ENCODE measurements at places on chromosomes 3 and 15.

GRCh38 chr15:31149088-31149505, 47.6 kb upstream of the TRPM1 start:
- no peak for DNase-seq

- DNase-seq = no peak
These were observed 287.0 kb upstream of the LYSMD4 start for GRCh38 chr15:100020189-100020588.

DNA sequence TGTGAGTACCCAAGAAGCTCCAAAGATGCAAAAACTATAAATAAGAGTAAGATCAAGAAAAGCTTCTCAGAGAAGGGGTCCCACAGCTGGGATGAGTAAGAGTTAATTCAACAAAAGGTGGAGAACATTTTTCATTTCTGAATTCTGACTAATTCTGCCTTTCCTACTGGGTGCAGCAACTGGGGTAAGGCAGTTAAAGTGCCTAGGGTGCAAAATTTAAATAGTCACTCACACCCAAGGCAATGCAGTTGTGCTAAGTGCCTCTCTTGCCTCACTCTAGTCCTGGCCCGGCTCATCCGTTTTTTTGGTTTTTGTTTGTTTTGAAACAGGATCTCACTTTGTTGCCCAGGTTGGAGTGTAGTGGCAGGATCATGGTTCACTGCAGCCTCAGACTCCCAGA, 240.2 kb downstream of the TP63 start:
- no peak for DNase-seq

- DNase-seq = no peak
These were observed 583.5 kb downstream of the ROBO1 start for GRCh38 chr3:79184251-79184650.

GRCh38 chr3:128794770-128795649, 69.0 kb downstream of the RAB7A start:
- DNase-seq = peak; percentile 35

GRCh38 chr15:25532269-25533140, 93.7 kb upstream of the UBE3A start:
- DNase-seq = no peak

DNA sequence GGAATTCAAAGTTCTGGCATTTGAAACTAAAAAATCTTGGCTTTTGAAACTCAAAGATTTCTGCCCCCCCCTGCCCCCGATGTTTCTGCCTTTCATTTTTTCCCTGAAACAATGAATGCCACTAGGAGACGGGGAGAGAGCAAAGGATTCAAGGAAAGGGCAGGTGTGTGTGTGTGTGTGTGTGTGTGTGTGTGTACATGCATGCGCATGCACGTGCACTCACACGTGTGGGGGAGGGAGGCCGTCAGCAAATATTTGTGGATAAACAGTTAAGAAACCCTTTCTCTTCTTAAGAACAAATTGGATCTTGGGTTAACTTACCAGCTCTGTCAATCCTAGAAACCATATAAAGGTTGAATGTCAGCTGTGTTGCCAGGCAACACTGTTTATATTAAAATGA, 29.2 kb upstream of the CCDC174 start:
- DNase-seq = no peak

DNA sequence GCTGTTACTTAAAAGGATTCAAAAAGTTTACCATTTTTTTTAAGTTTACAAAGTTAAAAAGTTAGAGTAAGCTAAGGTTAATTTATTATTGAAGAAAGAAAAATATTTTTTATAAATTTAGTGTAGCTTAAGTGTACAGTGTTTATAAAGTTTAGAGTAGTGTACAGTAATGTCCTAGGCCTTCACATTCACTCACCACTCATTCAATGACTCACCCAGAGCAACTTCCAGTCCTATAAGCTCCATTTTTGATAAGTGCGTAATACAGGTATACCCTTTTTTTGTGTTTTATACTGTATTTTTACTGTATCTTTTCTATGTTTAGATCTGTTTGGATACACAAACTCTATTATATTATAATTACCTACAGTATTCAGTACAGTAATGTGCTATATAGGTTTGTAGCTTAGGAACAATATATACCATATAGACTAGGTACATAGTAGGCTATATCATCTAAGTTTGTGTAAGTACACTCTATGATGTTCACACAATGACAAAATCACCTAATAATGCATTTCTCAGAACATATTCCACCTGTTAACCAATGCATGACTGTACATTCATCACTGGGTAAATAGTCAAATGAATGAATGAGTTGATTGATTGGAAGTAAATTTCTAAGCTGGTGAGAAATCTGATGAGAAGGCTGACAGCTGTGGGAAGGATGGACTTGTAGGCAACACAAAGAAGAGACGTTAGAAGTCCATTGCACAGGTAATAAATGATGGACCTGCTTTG, 95.2 kb upstream of the CDIN1 start:
- DNase-seq = no peak

DNA sequence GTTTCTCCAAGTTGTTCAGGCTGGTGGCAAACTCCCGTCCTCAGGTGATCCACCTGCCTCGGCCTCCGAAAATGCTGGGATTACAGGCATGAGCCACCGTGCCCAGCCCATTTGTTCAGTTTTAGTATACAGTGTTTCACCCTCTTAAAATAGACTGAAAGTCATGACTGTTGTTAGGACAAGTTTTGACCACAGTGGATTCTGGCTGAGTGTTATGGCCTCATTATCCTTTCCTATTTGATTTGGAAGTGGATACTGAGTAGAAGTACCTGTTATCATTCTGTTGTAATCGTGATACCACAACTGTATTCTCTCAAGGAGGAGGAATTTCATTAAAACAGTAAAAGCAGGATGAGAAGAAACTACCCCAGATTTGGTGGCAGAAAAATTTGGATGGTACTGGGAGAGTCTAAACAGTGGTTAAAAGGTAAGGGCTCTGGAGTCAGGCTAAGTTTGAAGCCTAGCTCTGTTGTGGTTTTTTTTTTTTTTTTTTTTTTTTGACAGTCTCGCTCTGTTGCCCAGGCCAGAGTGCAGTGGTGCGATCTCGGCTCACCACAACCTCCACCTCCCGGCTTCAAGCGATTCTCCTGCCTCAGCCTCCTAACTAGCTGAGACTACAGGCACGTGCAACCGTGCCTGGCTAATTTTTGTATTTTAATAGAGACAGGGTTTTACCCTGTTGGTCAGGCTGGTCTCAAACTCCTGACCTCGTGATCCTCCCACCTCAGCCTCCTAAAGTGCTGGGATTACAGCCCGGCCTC, 2.6 kb downstream of the MAP2K1 start:
- DNase-seq = no peak

- DNase-seq = no peak
These were observed 71.3 kb downstream of the MBNL1 start for GRCh38 chr3:152339881-152340505.

DNA sequence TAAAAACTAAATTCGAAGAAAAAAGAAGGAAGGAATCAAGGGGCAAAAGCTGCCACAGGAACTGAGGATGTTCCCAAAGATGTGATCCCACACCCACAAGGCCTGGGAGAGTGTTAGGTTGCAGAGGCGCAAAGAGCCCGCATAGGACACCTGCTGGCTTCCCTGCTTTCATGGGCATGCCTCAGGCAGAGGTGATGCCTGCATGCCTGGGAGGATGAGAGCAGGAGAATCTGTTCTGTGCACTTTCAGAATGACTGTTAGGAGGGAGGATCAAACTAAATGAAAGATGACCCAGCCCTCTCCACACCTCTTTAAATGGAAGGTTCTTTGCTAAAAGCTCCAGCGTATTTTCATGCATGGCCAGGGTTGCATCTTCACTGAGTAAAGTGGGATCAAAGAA, 162.4 kb downstream of the PLCL2 start:
- DNase-seq = no peak

- DNase-seq = no peak
These were observed 469.6 kb upstream of the DPPA4 start for GRCh38 chr3:109806929-109807328.

GRCh38 chr15:77243135-77243534, 172.2 kb upstream of the TSPAN3 start:
- no peak for DNase-seq

GRCh38 chr3:113783980-113784379, 37.1 kb downstream of the ATP6V1A start:
- no peak for DNase-seq
